ENCODE measurements at places on chromosomes 13 and 19. TPM values are rescaled to one million over a fixed set of nuclear protein-coding genes. Genes with fewer than 3 reads are reported as not detected.

SUGP2 gene
- total RNA-seq, result 126 TPM

DNA sequence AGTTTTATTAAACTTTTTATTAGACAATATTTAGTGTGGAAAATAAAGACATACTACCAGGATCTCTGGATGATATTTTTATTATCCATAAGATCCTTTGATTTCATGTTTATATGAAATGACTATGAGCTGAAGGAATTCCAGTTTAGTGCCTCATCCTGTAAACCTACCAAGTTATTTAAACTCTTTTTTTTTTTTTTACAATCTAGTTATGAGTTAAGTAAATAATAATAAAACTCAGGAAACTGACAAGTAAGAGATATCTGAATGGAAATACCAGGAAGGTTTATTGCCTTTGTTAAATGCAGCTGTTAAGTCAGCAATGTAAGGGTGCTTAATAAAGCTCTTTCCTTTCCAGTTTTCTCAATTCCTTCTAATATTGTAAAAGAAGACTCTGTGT is 53.9 kb downstream of the RXFP2 start:
- no peak for DNase-seq

PSG3 gene
- not detected for total RNA-seq

GRCh38 chr19:6092329-6093286 is 17.7 kb downstream of the RFX2 start:
- DNase-seq, result peak; percentile 78

DNA sequence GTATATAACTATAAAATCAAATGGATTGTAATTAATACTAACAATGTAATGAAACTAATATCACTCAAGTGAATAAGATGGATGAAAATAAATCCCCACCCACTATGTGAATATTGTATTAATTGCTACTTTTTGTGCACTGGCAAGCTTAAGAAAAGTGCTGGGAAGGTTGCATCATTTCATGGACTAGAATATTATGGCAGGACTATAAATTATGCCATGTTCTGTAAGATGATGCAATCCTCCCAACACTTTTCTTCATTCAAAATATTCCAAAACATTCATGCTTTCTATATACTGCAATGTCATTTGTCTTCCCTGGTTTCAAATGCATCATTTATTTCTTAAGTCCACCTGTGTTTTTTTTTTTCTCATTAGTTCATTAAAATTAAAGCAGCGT is 457.6 kb upstream of the GPC6 start:
- no peak for DNase-seq

DNA sequence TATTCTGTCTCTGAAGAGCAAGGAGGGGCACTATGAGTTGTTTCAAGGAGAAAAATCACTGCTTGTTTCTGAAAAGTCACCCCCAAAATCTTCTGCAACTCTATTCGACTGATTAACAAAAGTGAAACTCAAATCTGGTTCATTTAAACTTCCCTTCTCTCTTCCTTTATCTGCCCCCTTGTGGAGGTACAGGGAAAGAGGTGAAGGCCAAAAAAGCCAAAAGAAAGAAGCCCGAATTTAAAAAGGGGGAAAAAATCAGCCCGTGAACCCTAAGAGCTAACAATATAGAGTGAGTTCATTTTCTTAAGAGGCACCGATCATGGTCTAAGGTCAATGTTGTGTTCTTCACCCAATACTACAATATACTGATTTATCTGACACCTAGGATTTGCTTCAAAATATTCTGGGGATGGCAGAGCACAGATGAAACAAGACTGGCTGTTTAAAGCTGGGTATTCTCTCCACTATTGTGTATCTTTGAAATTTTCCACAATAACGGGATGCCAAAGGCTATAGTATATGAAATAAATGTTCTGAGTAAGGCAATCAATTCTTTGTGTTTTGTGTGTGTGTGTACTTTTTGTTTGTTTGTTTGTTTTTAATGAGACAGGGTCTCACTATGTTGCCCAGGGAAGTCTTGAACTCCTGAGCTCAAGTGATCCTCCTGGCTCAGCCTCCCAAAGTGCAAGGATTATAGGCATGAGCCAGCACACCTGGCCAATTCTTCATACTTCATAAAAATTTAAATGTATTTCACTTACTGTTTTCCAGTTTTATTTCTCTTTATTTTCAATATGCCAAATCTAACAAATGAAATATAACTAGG is 55.0 kb upstream of the EEF1AKMT1 start:
- peak; percentile 70 for DNase-seq

DNA sequence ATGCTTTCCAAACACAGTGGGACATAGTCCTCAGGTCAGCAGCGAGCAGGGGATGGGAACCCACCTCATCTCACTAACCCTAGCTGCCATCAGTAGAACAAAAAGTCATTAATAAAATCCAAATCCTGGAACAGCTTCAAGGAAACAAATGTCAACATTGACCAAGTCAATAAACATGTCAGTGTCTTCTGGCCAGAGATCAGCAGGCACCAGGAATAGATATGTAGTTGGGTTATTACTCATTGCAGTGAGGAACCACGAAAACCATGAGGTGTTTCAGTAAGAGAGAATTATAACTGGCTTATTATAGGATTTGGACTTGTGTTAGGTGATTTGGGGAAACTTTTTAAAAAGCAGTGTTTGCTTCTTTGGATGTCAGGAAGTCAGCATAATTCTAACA is 17.1 kb upstream of the CD33 start:
- no peak for DNase-seq

- DNase-seq, result no peak
Measured at GRCh38 chr19:14502334-14503092, 6.6 kb upstream of the GIPC1 start.

CAMSAP3 gene
- total RNA-seq, result 10.6 TPM

MATK gene
- total RNA-seq, result 4.9 TPM

DNA sequence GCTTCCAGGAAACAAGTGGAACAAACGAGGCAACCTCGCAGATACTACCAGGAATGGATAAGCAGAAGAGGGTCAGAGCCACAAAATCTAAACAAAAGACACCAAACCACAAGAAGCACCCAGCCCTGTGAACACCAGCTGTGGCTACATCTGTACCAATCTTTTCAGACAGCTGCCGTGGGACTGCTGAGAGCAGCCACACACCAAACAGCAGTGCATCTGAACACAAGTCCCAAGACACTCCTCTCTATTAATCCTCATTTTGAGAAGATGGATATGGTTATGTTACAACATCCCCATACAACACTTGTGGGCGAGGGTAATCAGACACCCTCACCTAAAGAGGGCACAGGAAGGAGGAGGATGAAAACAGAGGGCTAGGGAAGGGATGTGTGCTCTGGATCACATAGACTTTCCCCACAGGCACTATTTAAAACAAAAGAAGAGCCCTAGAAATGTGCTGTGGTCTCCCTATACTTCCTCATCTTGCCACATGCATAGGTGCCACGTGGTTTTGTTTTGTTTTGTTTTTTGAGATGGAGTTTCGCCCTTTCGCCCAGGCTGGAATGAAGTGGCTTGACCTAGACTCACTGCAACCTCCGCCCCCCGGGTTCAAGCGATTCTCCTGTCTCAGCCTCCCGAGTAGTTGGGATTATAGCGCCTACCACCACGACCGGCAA is 41.6 kb upstream of the ZNF14 start:
- DNase-seq, result no peak

LIN7B gene
- 24.5 TPM for total RNA-seq

OR4F17 gene
- not detected for total RNA-seq

- peak; percentile 32 for DNase-seq
Measured at GRCh38 chr19:3801412-3802096, 15.4 kb upstream of the MATK start.

DNA sequence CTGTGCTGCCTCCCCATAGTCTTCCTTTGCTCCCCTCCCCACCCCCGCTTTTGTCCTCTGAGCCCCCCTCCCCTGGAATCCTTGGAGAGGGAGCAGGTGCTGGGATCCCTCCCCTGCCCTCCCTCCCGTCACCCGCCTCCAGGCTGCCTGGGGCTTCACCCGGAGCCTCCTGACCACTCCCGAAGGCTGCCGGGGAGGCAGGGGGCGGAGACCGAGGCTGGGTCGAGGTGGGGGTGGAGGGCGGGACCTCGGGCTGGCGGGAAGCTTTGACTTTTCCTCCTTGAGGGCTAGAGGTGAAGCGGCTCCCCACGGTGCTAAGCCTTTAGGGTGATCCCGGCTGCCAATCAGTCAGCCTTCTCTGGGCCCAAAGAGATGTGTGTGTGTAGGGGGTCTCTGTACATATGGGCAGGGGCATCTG is 1.5 kb downstream of the KMT5C start:
- peak; percentile 78 for DNase-seq

TRAPPC5 gene
- 96.2 TPM for total RNA-seq

MYDGF gene
- 47.9 TPM for total RNA-seq

- DNase-seq, result no peak
Measured at GRCh38 chr13:62799038-62799535, 1383.4 kb upstream of the PCDH20 start.

TPTE2 gene
- total RNA-seq, result 0.24 TPM

DNA sequence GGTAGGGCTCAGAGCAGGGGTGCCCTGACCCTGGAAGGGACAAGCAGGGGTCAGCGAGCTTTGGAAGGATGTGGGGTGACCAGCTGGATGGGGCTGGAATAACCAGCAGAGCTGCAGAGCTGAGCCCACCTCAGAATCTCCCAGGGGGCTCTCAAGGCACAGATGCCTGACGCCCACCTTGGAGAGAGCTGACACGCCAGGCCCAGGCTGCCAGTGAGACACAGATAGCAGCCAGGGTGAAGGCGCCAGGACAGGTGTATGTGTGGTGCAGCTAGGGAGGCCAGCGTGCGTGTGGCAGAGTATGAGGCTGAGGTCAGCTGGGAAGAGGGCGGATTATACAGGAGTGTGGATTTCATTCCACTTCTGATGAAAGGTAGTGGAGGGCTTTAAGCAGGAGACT is 8.9 kb downstream of the AP1M1 start:
- DNase-seq, result no peak

DNA sequence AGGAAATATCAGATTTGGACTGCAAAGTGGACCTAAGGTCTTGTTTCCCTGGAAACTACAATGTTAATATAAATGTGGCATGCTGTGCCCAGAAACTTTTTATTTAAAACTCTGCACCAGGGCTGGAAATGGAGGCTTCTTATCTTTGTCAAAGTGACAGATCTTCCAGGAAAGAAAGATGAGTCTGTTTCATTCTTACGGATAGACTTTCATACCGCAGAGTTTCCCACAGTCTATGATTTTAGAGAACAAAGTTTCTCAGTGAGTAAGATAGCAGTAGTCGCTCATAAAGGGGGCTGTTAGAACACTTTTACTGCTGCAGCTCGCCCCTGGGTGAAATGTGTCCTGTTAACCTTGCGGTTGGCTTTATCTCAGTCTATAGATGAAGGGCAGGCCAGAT is 6.7 kb downstream of the CLEC11A start:
- DNase-seq, result no peak

FAM98C gene
- 25.6 TPM for total RNA-seq

KXD1 gene
- 137 TPM for total RNA-seq

KLK15 gene
- total RNA-seq, result not detected

DNA sequence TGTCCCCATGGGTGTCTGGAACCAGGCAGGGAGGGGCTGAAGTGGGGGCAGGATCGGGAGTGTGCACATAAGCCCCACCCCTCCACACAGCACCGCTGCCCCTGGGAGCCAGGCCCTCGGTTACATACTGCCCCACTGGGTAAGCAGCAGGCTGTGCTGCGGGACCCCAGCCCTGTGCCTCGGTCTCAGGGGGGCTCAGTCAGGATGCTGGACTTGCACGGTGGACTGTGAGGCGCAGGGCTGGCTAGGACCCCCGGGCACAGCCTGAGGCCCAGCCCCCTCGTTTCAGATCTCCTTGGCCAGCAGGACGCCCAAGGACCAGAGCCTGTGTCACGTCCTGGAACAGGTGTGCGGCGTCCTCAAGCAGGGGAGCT is 16.3 kb downstream of the MPND start:
- no peak for DNase-seq

GRCh38 chr19:48413879-48414587 is 20.6 kb downstream of the GRIN2D start:
- no peak for DNase-seq

DNA sequence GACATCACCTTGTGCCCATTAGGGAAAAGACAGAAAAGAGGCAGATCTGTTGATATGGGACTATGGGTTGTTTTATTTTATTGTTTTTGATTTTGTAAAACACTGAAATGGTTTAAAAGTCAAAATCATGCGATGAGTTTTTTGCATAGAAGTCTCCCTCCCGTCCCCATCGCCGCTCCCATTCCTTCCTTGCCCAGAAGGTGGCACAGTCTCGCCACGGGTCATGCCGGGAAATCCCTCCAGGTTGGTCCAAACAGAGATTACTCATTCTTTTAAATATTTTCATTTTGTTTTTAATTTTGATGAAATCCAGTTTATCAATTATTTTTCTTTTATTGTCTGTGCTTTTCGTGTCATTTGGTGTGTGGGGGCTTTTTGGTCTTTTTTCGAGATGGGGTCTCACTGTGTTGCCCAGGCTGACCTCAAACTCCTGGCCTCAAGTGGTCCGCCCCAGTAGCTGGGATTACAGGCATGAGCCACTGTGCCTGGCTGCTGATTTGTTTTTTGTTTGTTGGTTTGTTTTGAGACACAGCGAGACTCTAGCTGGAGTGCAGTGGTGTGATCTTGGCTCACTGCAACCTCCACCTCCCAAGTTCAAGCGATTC is 9.2 kb downstream of the PGPEP1 start:
- peak; percentile 76 for DNase-seq

DNA sequence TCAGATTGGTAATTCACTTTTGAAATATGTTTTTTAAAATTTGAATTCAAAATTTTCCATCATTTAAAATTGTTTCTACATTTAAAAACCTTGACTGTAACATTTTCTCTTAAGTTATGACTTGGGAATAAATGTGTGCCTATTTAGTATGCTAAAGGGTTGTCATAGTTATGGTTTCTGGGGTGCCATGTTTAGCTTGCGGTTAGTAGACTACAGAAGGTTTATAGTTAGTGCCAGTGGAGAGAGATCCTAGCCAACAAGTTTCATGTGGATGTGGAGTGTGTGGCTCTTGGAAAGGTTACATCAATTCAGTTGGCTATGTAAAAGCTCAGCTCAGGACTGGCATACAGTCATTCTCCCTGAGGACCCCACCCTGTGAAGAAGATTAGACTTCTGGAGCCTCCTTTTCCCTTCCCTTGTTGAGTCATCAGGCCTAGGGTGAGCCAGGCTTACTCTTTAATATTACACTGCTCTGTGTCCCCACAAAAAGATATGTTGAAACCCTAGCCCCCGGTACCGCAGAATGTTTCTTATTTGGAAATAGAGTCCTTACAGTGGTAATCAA is 20.4 kb downstream of the LMO7 start:
- DNase-seq, result no peak

NCCRP1 gene
- total RNA-seq, result 10.3 TPM

DNA sequence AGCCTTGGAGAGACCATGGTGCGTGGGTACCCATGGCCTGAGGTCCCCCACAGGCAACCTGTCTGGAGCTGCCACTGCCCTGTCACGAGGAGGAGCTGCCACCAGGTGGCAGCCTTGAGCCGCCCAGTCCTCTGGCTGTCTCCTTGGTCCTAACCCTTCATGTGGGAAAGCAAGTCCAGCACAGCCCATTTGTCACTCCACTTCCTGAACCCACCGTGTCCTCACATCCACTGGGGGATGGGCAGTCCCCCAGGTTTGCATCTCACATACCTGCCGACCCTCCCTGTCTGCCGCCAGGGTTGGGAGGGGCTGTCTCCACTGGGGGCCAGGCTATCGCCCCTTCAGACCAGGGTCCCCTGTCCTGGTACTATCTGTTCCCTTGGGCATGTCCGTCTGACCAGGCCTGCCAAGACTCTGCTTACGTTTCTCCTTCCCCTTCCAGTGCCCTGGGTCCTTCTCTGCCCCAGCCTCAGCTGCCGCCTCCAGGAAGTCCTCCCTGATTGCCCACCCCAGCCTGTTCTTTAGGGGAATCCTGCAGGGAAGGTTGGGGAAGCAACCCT is 4.5 kb downstream of the FAM174C start:
- DNase-seq, result peak; percentile 88

GRCh38 chr19:19444681-19445155 is 39.2 kb downstream of the GATAD2A start:
- DNase-seq, result no peak
